Mammary microvascular endothelial cell (primary cell): ENCODE measurements at places on chromosomes 13 and 19. TPM values are rescaled to one million over a fixed set of nuclear protein-coding genes. Genes with fewer than 3 reads are reported as not detected.

The MRPL54 gene
- 106 and 140 TPM in 2 replicates for total RNA-seq

The LILRB2 gene
- not detected in 2 replicates for total RNA-seq

The TEX26 gene
- total RNA-seq: not detected in 2 replicates

The SOX1 gene
- not detected in 2 replicates for total RNA-seq

The MRI1 gene
- 31.6 and 41.0 TPM in 2 replicates for total RNA-seq

The CACNG7 gene
- not detected in 2 replicates for total RNA-seq

The OVOL3 gene
- not detected in 2 replicates for total RNA-seq

The LAIR2 gene
- not detected in 2 replicates for total RNA-seq

The PRSS57 gene
- not detected in 2 replicates for total RNA-seq

The PPAN gene
- total RNA-seq: 48.8 and 51.4 TPM in 2 replicates

The PTPRH gene
- 3.1 and 5.3 TPM in 2 replicates for total RNA-seq

The FAM124A gene
- 15.5 and 18.4 TPM in 2 replicates for total RNA-seq

The ZNF546 gene
- total RNA-seq: 1.7 and 5.2 TPM in 2 replicates

The TYROBP gene
- not detected in 2 replicates for total RNA-seq

The TUBB4A gene
- total RNA-seq: not detected in 2 replicates

The PLPPR3 gene
- 0.25 TPM in 1 of 2 replicates, not detected in the other for total RNA-seq

The INTS6 gene
- 19.4 and 20.3 TPM in 2 replicates for total RNA-seq

The KLK6 gene
- not detected in 2 replicates for total RNA-seq

The ARHGAP35 gene
- 19.3 and 22.4 TPM in 2 replicates for total RNA-seq

The GIPR gene
- total RNA-seq: not detected in 2 replicates

The C5AR1 gene
- total RNA-seq: not detected in 2 replicates

The CCNA1 gene
- 8.3 and 8.9 TPM in 2 replicates for total RNA-seq

The GPR4 gene
- 22.5 and 26.0 TPM in 2 replicates for total RNA-seq

The PINLYP gene
- 0.44 and 1.00 TPM in 2 replicates for total RNA-seq

The ZNF578 gene
- total RNA-seq: 0.49 and 2.0 TPM in 2 replicates

The PSG1 gene
- total RNA-seq: 1.1 and 3.1 TPM in 2 replicates

The TTC9B gene
- total RNA-seq: not detected in 2 replicates

The KIR3DL1 gene
- not detected in 2 replicates for total RNA-seq

The S1PR5 gene
- not detected in 2 replicates for total RNA-seq

The PROZ gene
- not detected in 2 replicates for total RNA-seq

The FPR2 gene
- not detected in 2 replicates for total RNA-seq

The CYP2A7 gene
- total RNA-seq: not detected in 2 replicates

The KIR3DL2 gene
- not detected in 2 replicates for total RNA-seq

The GPATCH1 gene
- 5.2 and 8.2 TPM in 2 replicates for total RNA-seq

The ADGRE3 gene
- not detected in 2 replicates for total RNA-seq
